ENCODE measurements at places on chromosomes 6 and 20.
A peak's percentile ranks its signal among the peaks of the same experiment; 100 is the strongest.

DNA sequence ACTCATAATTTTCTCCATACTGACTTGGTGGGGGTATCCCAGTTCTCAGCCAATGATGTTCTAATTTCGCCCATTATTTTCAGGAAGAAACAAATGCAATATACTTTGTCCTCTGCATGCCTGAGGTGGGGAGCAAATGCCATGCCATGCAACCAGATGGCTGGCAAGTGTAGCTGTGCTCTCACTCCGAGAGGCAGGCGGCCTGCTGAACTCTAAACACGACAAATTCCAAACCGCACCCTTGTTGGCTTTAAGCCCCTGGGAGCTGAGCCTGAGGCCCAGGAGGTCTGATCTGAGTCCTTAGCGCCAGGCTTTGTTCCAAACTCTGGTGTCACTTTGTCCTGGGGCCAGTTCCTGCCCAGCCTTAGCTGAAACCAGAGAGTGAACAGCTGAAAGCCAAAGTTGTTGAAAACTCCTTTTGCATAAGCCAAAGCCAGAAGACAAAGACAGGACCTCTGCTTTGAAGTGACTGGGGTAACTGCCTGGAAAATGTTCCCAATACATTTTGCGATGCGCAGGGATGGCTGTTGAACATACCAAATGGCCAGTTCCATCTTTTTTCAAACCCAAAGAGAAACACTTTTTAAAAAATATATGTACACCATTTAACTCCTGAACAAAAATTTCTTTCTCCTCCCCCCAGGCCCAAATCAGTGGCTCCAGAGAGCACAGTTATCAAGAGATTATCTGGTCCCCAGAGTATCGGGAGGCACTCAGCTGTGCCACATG, 46.2 kb downstream of the TTI1 start:
- no peak for DNase-seq

DNA sequence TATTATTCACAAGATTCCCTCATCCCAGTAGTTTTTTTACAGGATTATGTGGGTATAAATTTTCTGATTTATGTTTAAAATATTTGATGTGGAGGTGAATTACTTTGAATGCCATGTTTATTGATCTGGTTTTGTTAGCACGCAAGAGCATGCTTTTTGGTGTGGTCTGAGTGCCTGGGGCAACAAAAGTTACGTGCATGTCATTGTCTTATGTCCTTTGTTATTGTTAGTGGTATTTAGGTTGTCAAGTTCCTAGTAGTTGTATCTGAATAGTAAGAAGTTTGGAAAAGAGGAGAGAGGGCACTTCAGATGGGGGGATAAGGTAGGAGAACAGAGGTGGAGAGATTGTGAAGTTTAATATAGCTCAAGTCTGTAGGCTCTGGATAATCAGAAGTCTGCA, 95.0 kb downstream of the ATRN start:
- no peak for DNase-seq

DNA sequence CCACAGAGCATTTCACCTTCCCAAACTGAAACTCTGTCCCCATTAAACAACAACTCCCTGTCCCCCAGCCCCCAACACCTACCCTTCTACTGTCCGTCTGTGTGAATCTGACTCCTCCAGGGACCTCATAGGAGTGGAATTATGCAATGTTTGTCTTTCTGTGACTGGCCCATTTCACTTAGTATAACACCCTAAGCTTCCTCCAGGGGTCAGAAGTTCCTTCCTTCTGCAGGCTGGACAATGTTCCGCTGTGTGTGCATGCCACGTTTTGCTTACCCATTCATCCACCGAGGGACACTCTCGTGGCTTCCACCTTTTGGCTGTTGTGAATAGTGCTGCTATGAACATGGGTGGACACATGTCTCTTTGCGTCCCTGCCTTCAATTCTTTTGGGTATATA, 37.6 kb upstream of the MPC1 start:
- DNase-seq: no peak

DNA sequence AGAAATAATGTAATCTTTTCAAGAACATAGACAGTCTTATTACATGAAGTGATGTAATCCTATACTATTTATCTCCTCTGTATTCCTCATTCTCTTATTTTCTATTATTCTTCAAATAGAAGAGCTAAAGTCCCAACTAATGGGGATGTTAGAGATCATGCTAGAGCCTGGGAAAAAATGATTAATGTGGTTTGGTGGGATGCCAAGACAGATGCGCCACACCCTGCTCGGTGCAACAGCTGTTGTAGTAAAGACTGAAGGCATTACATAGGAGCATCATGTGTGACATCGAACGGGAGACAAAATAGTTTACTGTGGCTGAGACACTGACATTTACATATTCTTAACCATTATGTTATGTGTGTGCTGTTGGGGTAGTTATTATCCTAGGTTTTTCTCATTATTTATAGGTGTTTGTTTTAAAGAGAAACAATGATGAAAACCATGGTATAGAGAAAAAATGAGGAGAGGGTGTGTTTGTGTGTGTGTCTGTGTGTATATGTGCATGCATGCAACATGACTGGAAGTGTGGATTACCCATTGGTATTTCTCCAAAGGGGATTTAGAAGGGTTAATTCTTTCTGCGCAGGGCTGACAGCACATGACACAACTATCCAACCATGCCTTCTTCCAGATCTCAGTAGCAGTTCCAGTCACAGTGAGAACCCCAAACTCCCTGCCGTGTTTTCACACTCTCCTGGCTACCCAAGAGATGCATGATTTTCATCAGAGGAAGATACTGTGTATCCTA, 155.3 kb downstream of the EYA4 start:
- DNase-seq: peak; percentile 39

DNA sequence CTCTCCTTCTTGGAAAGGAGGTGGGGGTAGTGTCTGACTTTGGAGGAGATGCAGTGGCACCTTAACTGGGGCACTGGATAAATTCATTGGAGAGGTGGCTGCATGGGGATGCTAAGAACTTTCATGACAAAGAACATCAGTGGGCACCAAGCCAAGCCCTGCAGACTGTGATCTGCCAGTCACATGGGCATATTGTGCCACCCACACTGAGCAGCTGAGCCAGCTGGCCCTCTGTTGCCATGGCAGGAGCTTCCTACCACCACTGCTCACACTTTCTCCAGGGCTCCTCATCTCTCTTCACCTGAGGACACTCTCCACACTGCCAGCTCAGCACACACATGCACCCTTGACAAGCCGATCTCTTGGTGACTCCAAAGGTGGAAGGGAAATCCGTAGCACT, 715.6 kb downstream of the QKI start:
- peak; percentile 71 for DNase-seq

- DNase-seq: no peak
Observed at GRCh38 chr6:44029444-44030185, 97.6 kb downstream of the MRPL14 start.

- DNase-seq: no peak
Observed at GRCh38 chr6:49430866-49431265, 32.2 kb downstream of the MMUT start.

GRCh38 chr6:134934793-134935485, 15.0 kb downstream of the ALDH8A1 start:
- DNase-seq: no peak

- DNase-seq: no peak
Observed at GRCh38 chr6:158955255-158955654, 44.7 kb downstream of the RSPH3 start.

DNA sequence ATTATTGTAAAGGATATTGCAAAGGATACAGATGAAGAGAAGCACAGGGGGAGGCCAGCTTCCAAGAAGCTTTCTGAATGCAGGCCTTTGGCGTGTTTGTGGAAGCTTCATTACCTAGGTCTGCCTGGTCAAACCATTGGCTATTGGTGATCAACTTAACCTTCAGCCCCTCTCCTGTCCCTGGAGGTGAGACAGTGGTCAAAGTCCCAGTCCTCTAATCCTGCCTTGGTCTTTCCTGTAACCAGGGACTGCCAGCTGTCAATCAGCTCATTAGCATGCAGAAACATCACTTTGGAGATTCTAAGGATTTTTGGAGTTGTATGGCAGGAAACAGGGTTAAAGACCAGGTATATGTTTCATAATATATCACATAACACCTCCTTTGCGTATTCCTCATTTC, 13.0 kb downstream of the RIN2 start:
- no peak for DNase-seq

- peak; percentile 90 for DNase-seq
Observed at GRCh38 chr6:28606424-28607391, 81.0 kb downstream of the GPX5 start.

- DNase-seq: no peak
Observed at GRCh38 chr6:155165029-155165710, 98.6 kb upstream of the CLDN20 start.

DNA sequence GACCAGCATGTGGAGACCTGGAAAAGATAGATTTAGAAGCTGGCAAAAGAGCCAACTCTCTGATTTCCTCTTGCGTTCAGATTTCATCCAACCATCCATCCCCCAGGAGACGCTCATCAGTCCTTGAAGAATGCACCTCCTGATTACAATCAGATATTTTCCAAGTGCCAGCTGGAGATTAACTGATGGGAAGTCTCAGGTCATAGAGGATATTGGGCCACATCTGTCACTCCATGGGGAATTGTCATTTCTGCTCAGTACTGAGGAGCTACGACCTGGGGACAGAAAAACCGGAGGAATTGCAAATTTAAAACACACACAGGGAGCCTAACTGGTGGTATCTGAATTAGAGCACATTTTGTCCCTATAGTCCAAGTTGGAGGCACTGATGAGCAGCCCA, 496.2 kb upstream of the SULF2 start:
- no peak for DNase-seq

DNA sequence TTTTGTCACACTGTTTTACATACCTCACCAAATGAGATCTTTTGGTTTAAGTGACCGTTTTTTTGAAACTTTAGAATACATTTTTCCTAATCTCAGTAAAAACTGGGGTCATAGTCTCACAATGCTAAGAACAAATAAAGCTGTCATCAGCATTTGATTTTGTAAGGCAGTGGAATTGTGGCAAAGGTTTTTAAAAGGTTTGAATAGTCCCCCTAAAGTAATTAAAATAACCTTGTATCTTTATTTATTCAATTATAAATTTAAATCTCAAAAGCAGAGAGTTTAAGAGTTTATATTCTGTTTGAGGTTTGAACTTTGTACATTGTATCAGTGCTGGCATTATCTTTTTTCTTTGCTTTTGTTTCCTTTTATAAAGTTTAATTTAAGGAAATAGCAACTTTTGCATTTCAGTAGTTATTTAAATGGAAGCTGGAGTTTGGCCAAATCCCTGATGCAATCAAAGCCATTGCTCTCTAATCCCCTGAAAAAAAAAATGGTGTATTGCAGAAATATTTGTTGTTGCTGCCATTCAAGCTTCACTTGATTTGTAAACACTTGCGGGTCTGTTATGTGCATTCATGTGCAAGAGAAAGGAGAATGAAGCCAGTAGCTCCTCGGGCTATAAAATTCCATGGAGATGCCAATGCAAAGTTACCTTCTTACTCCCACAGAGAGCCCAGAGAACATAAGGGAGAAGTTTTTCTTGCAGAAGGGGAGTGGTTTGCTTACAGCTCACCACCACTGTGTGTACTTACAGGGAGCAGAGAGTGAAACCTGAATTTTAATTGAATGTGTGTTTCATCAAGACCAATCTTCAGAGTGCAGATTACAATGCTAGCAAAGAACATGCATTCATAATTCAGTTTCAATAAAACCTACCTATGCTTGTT, 391.8 kb downstream of the ARHGAP18 start:
- DNase-seq: no peak

DNA sequence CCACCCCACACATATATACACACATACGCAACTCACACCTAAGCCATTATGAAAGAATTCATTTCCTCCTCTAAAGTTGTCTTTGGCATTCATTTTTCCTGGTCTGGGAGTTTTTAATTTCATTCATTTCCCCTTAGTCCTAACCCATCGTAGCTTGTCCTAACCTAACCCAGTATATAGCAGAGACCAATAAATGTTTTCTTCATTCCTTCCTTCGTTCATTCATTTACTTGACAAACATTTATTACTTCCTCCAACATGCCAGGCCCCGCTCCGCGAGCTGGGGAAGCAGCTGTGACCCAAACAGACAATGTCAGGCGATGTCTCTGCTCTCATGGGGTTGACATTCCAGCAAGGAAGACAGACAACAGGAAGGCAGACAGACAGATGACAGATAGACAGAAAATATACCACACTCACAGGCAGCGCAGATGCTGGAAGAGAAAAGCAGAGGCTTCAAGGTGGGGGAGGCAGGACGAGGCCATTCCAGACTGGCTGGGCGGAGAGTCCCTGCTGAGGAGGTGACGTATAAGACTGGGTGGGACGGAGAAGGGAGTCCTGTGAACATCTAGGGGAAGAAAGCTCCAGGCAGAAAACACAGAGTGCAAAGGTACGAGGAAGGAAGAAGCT, 33.7 kb upstream of the SIRPA start:
- no peak for DNase-seq

GRCh38 chr6:127791779-127792528, 108.9 kb downstream of the THEMIS start:
- DNase-seq: no peak

- no peak for DNase-seq
Observed at GRCh38 chr6:159499034-159499433, 194.0 kb downstream of the SOD2 start.

DNA sequence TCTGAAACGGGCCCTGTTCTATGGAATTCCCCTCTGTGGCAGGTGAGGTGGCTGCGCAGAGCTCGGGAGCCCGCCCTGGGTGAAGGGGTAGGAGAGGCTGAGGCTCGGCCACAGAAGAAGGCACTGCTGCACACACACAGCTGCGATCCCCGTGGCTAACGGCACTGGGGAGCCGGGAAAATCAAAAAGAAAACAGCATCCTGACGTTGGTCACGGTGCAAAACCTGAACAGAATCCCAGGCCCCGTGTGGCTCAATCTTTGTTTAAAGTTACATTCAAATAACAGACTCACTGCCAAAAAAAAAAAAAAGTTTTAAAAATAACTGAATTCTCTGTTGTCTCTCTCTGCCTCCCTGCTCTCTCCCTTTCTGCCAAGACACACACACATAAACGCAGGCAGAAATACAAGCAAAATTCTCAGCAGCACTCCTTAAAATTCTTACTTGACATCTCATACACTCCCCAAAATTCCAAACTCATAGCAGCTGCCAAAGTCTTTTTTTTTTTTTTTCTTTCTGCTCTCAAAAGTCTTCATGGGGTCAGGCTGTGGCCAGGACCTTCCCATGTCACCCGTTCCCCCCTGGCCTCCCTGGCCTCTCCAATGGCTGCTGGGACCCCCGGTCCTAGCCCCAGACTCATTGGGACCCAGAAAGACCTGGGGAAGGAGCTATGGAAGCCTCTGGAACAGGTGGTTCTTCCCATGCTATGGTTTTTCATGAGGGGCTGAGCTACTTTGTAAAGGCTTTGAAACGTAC, 248.8 kb downstream of the TTLL2 start:
- no peak for DNase-seq

- no peak for DNase-seq
Observed at GRCh38 chr20:3801299-3801698, 5.2 kb downstream of the CDC25B start.

All from COR-L47 (cell line).